Endodermal cell (in vitro differentiated cells): ENCODE measurements at places on chromosomes 1 and 21.

DNA sequence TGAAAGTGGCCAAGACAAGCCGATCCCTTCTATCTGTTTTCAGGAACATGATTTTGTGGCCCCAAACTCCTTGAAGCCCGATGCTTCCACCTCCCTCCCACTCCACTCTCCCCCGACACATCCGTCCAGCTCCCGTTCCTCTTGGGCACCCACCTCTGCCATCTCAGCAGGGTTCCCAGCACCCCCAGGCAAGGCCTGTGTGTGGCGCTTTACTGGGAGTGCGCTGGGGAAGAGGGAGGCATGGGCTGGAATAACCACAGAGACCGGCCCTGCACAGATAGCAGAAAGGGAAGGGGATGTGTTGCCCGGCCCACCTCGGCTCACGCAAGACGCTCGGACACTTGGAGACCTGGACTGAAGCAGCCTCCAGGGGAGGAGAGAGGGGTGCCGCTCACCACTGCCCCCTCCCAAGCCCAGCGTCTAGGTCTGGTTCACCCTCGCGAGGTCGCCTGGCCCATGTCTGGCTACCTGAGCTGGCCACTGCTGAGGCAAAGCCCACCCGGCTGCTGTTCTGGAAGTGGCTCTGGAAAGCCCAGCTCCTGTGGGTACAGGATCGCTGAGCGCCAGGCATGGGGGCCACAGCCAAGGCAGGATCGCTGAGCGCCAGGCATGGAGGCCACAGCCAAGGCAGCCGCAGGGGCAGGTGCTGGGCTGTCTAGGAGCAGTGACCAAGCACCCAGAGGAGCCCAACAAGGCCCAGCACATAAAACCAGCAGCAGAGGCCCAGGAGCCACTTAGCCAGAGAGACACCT is 23.8 kb upstream of the COL18A1 start:
- no peak overlapping the region for H3K27ac ChIP-seq
- DNase-seq: peak; percentile 41

GRCh38 chr1:225460737-225461532 is 33.1 kb upstream of the LBR start:
- no peaks in the 10 kb centered on the region for H3K36me3 ChIP-seq
- H3K4me1 ChIP-seq: peaks cover 12% of the 10 kb centered on the region
- H3K4me3 ChIP-seq: no peak overlapping the region
- no peak overlapping the region for H3K27ac ChIP-seq
- no peaks in the 10 kb centered on the region for H3K27me3 ChIP-seq

- no peak overlapping the region for H3K4me3 ChIP-seq
- no peaks in the 10 kb centered on the region for H3K36me3 ChIP-seq
- H3K4me1 ChIP-seq: no peaks in the 10 kb centered on the region
- no peak overlapping the region for H3K27ac ChIP-seq
These were observed 20.6 kb downstream of the DDAH1 start for GRCh38 chr1:85444381-85444780.

DNA sequence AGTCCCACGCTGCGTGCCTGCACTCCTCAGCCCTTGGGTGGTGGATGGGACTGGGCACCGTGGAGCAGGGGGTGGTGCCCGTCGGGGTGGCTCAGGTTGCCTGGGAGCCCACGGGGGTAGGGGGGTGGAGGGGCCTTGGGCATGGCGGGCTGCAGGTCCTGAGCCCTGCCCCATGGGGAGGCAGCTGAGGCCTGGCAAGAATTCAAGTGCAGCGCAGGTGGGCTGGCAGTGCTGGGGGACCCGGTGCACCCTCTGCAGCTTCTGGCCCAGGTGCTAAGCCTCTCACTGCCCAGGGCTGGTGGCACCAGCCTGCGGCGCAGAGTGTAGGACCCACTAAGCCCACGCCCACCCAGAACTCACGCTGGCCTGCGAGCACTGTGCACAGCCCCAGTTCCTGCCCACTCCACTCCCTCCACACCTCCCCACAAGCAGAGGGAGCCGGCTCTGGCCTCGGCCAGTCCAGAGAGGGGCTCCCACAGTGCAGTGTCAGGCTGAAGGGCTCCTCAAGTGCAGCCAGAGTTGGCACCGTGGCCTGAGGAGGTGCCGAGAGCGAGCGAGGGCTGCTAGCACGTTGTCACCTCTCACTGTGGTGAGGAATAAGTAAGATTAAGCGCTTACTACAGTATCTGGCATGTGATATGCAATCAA is 12.8 kb downstream of the TNNI3K start:
- no peaks in the 10 kb centered on the region for H3K36me3 ChIP-seq
- no peaks in the 10 kb centered on the region for H3K27me3 ChIP-seq
- peaks cover 9% of the 10 kb centered on the region for H3K4me1 ChIP-seq
- peak overlapping the region; percentile 8 for H3K4me3 ChIP-seq

DNA sequence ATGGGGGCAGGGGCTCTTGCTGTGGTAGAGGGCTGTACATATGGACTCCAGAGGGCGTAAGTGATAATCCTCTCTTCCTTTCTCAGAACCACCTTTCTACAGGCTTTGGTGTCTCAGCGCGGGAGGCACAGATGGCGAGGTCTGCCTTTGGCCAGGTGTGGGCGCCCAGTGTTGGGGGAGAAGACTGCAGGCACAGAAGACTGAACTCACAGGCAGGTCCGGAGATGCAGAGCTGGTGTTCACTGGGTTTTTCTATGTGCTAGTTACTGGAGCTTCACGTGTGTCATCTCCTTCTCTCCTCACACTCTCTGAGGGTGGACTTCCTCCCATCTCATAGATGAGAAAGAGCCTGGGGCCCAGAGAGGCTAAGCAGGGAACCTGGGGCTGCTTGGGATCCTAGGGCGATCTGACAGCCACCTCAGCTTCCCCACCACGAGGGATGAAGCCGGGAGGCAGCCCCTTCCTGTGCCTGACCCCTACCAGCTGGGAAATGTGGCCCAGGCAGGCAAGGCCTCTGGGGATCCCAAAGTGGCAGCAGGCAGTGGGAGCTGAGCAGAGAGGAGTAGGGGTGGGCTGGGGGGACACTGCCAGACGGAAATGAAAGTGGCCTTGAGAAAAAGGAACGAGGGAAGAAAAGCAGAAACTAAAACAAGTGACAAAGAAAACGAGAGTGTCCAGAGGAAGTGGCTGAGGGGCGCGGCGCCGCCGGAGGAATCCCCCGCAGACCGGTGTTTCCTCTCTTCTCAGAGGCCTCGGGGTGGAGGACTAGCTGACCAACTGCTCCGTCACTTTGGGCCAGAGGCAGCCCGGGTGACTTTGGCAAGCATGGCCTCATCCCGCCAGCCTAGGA is 191.6 kb downstream of the HIVEP3 start:
- H3K27me3 ChIP-seq: no peaks in the 10 kb centered on the region
- peak; percentile 68 for DNase-seq
- no peaks in the 10 kb centered on the region for H3K36me3 ChIP-seq
- no peak overlapping the region for H3K27ac ChIP-seq
- H3K4me3 ChIP-seq: no peak overlapping the region
- H3K4me1 ChIP-seq: no peaks in the 10 kb centered on the region

- peak overlapping the region; percentile 96 for H3K4me3 ChIP-seq
- DNase-seq: peak; percentile 73
- peaks cover 6% of the 10 kb centered on the region for H3K4me1 ChIP-seq
These were observed 917 bp downstream of the MEX3A start for GRCh38 chr1:156081180-156081916.

GRCh38 chr1:110292031-110292741 is 47.0 kb upstream of the RBM15 start:
- H3K4me1 ChIP-seq: no peaks in the 10 kb centered on the region
- peaks cover 15% of the 10 kb centered on the region for H3K27me3 ChIP-seq
- no peak overlapping the region for H3K27ac ChIP-seq
- no peaks in the 10 kb centered on the region for H3K36me3 ChIP-seq
- H3K4me3 ChIP-seq: no peak overlapping the region

GRCh38 chr1:237411621-237412020 is 369.6 kb downstream of the RYR2 start:
- no peaks in the 10 kb centered on the region for H3K36me3 ChIP-seq
- no peak overlapping the region for H3K27ac ChIP-seq
- no peaks in the 10 kb centered on the region for H3K4me1 ChIP-seq
- H3K4me3 ChIP-seq: no peak overlapping the region
- no peak for DNase-seq
